ENCODE measurements at places on chromosomes 5 and 9.

GRCh38 chr9:136020671-136021070 lies 59.5 kb upstream of the UBAC1 start:
- no peak overlapping the region for H3K27ac ChIP-seq
- H3K4me1 ChIP-seq: no peaks in the 10 kb centered on the region
- no peak overlapping the region for H3K4me3 ChIP-seq
- DNase-seq: no peak
- peaks cover 9% of the 10 kb centered on the region for H3K36me3 ChIP-seq
- no peaks in the 10 kb centered on the region for H3K27me3 ChIP-seq

DNA sequence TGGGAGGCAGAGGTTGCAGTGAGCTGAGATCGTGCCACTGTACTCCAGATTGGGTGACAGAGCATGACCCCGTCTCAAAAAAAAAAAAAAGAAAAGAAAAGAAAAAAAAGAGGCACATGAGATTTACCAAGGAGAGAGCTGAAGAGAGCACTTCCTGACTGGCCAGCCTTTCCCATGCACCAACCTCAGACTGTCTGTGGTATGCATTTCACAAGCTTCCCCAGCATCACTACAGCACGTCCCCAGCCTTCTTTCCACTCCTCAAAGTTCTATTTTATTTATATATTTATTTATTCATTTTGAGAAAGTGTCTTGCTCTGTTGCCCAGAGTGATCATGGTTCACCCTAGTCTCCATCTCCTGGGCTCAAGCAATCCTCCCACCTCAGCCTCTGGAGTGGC lies 13.6 kb upstream of the FUBP3 start:
- no peak overlapping the region for H3K27ac ChIP-seq
- H3K27me3 ChIP-seq: no peaks in the 10 kb centered on the region
- H3K4me1 ChIP-seq: peaks cover 6% of the 10 kb centered on the region
- no peak for DNase-seq
- no peaks in the 10 kb centered on the region for H3K36me3 ChIP-seq

DNA sequence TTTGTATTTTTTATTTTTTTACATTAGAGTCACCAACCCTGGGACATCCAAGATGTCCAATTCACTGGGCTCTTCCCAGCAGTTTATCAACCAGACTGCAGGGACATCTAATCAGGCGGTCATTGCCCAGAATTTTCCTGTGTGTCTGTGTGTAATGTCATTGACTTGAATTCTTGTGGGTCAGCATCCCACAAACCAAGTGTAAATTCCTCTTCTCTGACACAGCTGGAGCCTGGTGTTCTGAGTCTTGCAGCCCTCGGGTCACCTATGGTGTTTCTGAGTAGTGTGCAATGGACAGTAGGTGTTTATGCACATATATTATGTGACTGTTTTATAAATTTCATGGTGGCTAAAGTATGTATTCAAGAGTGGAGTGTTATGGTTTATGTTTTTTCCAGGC lies 815.7 kb downstream of the SEMA5A start:
- no peaks in the 10 kb centered on the region for H3K27me3 ChIP-seq
- H3K36me3 ChIP-seq: no peaks in the 10 kb centered on the region
- no peak overlapping the region for H3K4me3 ChIP-seq
- no peak for DNase-seq
- H3K4me1 ChIP-seq: no peaks in the 10 kb centered on the region

GRCh38 chr9:109966643-109967368 lies 186.8 kb downstream of the PALM2AKAP2 start:
- H3K27me3 ChIP-seq: no peaks in the 10 kb centered on the region
- H3K27ac ChIP-seq: no peak overlapping the region
- H3K36me3 ChIP-seq: no peaks in the 10 kb centered on the region
- no peak overlapping the region for H3K4me3 ChIP-seq
- no peak for DNase-seq

DNA sequence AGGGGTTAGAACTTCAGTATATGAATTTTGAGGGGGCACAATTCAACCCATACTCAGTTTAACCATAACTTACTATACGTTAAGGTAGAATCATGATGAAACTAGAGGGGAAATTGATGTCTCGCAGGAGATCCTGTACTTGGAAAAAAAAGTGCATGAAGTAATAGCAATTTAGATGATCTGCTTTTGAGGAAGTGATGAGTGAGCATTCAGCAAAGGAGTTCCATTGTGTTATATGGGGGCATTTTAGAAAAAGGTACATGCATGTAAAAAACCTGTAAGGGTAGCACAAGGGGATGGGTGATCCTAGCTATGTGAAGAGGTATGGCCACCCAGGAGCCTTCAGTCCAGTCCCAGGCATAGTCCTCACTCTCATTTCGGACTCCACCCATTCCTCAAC lies 14.8 kb upstream of the TMC1 start:
- no peaks in the 10 kb centered on the region for H3K36me3 ChIP-seq
- H3K4me1 ChIP-seq: peaks cover 11% of the 10 kb centered on the region
- DNase-seq: no peak
- no peaks in the 10 kb centered on the region for H3K27me3 ChIP-seq

GRCh38 chr5:160976181-160976580 lies 124.2 kb upstream of the ATP10B start:
- H3K4me3 ChIP-seq: no peak overlapping the region
- H3K4me1 ChIP-seq: no peaks in the 10 kb centered on the region
- no peaks in the 10 kb centered on the region for H3K27me3 ChIP-seq
- no peak overlapping the region for H3K27ac ChIP-seq
- no peak for DNase-seq

DNA sequence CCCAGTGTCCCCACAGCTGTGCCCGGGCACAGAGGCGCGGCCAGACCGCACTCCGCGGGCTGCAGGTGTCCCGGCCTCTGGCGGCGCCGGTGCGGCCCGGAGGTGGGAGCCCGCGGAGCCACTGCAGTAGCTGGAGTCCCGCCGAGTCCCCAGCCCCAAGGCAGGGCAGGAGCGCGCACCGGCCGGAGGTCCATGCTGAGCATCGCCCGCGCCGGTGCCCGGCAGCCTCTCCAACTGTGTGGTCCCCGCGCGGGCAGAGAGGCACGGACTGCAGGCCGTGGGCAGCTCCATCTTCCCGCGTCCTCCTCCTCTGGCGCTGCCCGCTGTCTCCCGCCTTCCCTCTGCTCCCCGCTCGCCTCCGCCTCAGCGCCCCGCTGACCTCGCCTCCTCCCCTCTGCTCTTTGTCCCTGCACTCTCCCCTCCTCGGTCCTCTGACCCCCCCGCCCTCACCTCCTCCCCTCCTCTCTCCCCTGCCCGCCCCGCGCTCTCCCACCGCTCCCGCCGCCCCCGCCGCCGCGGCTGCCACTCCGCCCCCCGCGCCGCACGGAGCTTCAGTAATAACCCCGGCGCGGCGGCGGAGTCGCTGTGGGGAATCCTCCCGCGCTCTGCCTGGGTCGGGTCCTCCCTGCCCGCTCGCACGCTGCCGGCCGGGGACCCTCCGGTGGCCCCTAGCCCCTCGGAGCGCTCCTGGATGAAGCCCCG lies at the start of gene ADAMTS16:
ADAMTS16 (plus strand) TSS at position 554 of the 702 bp plus-strand sequence; CDS start at position 692, 138 bp downstream.
- peaks cover 32% of the 10 kb centered on the region for H3K27me3 ChIP-seq
- H3K4me1 ChIP-seq: no peaks in the 10 kb centered on the region
- no peaks in the 10 kb centered on the region for H3K36me3 ChIP-seq
- no peak within 1 kb of the TSS for H3K4me3 ChIP-seq
- no peak for DNase-seq

DNA sequence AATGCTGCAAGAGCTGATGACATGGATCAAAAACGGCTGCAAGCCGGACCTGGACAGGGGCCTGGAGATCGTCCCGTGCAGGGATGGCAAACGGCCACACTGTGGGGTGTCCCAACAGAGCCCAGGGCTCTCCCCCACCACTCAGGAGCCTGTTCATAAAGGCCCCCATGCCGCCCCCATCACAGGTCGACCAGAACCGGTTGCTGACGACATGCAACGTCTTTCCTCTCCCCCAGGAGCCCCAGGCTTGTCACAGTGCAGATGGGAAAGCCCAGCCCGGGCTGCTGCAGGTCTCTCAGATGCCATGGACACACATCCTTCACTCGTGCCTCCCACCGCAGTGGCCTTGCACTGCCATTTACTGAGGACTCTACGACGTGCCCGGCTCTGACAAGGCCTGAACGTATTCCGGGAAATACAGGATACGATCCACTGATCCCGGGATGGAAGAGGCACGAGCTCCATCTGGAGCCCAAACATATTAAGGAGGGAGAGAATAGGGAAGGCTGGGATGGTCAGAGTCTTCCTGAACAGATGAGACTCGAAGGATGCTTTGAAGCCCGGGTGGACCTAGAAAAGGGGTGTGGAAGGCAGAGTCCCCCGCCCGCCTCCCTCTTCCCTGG lies 76.5 kb upstream of the SARDH start:
- H3K4me1 ChIP-seq: no peaks in the 10 kb centered on the region
- H3K36me3 ChIP-seq: peaks cover 19% of the 10 kb centered on the region
- H3K27me3 ChIP-seq: no peaks in the 10 kb centered on the region
- H3K27ac ChIP-seq: no peak overlapping the region
- no peak overlapping the region for H3K4me3 ChIP-seq

DNA sequence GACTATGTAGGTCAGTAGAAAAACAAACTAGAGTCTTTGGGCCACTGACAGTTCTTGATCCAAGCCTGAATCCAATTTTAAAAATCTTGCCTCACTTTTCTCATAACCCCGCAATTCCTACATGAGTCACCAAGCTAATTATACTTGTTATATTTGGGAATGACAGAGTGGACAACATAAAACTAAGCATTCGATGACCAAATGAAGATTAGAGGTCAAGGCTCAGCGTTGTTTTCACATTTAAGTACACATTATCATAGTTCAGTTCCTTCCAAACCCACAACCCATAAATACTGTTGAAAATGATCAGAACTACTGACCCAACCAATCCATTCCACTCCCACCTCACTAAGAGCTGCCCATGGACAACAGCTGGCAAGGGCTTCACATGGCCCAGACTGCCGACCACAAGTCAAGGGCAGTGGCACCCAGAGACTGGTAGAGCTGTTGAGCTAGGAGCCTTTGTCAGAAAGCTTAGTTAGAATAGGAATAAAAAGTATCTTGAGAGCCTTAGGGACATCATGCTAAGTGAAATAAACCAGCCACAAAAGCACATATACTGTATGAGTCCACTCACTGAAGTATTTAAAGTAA lies 64.2 kb downstream of the MYO10 start:
- no peaks in the 10 kb centered on the region for H3K27me3 ChIP-seq
- H3K4me3 ChIP-seq: no peak overlapping the region
- peaks cover 23% of the 10 kb centered on the region for H3K4me1 ChIP-seq
- H3K36me3 ChIP-seq: peaks cover 14% of the 10 kb centered on the region
- DNase-seq: no peak
- no peak overlapping the region for H3K27ac ChIP-seq

GRCh38 chr9:127066851-127067136 lies 55.6 kb downstream of the ANGPTL2 start:
- H3K27me3 ChIP-seq: no peaks in the 10 kb centered on the region
- peaks cover 13% of the 10 kb centered on the region for H3K4me1 ChIP-seq
- H3K27ac ChIP-seq: no peak overlapping the region
- H3K4me3 ChIP-seq: no peak overlapping the region

- H3K4me1 ChIP-seq: peaks cover 3% of the 10 kb centered on the region
- H3K27ac ChIP-seq: no peak overlapping the region
- H3K27me3 ChIP-seq: no peaks in the 10 kb centered on the region
- peaks cover 41% of the 10 kb centered on the region for H3K36me3 ChIP-seq
Measured at GRCh38 chr5:135367076-135367475, 32.0 kb downstream of the MACROH2A1 start.

GRCh38 chr5:176899296-176899891 lies at the start of gene HK3:
Gene HK3 (minus strand): TSS chr5:176899346. CDS start chr5:176896159, 3,187 bp downstream.
- H3K27me3 ChIP-seq: no peaks in the 10 kb centered on the region
- no peak within 1 kb of the TSS for H3K4me3 ChIP-seq
- H3K27ac ChIP-seq: no peak within 1 kb of the TSS

- no peaks in the 10 kb centered on the region for H3K36me3 ChIP-seq
- no peaks in the 10 kb centered on the region for H3K27me3 ChIP-seq
- H3K4me3 ChIP-seq: no peak overlapping the region
- H3K27ac ChIP-seq: no peak overlapping the region
- DNase-seq: no peak
Measured at GRCh38 chr5:75028090-75028489, 24.3 kb downstream of the GCNT4 start.

GRCh38 chr5:109656829-109657228 lies 32.9 kb upstream of the MAN2A1 start:
- peak overlapping the region; percentile 1 for H3K4me3 ChIP-seq
- peak overlapping the region; percentile 33 for H3K27ac ChIP-seq
- no peaks in the 10 kb centered on the region for H3K27me3 ChIP-seq
- peak; percentile 67 for DNase-seq

DNA sequence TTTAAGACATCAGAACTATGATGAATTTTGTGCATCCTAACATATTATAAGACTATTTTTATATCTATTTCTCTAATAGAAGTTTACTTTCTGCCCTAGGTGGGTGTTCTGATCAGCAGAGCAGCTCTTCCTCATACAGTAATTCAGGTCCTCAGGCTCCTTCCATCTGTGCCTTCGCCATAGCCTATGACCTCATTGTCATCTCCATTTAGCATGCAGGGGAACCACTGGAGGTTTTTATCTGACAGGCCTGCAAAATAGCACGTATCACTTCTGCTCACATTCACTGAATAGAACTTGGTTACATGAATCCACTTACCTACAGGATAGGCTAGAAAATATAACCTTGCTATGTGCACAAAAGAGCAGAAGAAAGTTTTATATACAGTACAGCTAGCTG lies 159.4 kb upstream of the CCNH start:
- no peak overlapping the region for H3K4me3 ChIP-seq
- no peak for DNase-seq
- H3K27ac ChIP-seq: no peak overlapping the region

DNA sequence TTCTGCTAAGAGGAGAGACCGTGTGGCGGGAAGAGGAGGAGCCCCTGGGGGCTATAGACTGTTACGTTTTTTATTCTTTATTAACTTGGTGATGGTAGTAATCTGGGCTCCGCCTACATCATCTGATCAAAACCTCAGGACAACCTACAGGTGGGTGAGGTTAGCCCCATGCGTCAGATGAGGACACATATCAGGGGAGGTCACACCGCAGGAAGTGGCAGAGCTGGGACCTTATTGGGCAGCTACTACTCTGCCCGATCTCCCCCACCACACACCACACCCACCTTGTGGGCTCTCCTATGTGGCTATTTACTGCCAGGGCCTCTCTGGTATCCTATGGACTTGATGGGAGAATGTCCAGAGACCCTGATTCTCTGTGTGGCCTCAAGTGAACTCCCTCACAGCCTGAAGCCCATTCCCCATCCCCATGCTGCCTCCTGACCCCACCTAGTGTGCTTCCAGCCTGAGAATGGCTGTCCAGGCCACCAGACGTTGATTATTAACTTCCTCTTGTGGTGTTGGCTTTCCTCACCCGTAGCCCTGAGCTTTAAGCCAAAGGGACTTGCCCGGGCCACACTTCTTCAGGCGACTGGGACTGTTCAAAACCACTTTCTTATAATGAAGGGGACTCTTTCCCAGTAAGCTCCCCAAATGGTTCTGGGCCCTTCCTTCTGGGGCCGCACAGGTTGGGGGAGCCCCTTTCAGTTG lies 8.2 kb downstream of the UNC5A start:
- H3K36me3 ChIP-seq: no peaks in the 10 kb centered on the region
- H3K27ac ChIP-seq: no peak overlapping the region
- peaks cover 20% of the 10 kb centered on the region for H3K4me1 ChIP-seq
- DNase-seq: no peak

DNA sequence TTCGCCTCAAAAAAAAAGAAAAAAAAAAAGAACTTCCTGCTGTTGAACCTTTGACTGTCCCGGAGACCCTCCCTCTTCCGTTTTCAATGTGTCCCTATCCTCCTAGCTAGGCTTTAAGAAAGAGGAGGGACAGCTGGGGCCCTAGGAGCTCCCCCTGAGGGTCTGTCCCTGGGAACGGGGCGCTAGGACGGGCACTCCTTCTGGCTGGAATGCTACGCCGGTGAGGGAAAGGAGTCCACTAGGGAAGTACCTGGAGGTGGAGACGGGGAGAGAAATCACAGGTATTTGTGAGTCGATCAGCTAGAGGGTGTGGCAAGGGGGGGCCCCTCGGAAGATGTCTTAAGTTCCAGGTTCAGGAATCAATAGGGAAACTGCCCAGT lies 4.6 kb downstream of the SIT1 start:
- H3K27me3 ChIP-seq: no peaks in the 10 kb centered on the region
- no peak for DNase-seq
- peak overlapping the region; percentile 54 for H3K4me3 ChIP-seq
- peak overlapping the region; percentile 82 for H3K27ac ChIP-seq
